T1000 (cell line): ENCODE measurements at places on chromosomes 11 and 22.

GRCh38 chr11:63804259-63804658 lies 9.0 kb upstream of the SPINDOC start:
- DNase-seq = peak; percentile 10

DNA sequence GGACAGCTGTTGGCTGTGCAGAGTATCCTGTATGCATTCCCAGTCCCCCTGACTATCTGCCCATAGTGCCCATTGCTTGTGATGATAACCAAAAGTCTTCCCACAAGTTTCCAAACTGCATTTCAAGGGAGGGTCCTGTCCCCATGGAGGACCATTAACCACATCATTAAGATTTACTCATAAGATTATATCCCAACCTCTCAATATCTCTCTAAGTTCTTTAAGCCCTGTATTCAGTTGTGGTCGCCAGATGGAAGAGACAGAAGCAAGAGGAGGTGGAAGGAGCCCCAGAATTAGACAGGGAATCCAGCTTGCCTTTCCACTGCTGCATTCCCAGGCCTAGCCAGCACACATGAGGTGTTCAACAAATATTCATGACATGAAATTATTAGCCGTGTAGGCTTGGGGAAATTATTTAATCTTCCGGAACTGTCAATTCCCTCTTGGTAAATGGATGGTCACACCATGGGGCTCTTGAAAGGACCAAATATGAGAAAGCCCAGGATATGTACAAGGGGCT lies 42.6 kb upstream of the TIMP3 start:
- no peak for DNase-seq

DNA sequence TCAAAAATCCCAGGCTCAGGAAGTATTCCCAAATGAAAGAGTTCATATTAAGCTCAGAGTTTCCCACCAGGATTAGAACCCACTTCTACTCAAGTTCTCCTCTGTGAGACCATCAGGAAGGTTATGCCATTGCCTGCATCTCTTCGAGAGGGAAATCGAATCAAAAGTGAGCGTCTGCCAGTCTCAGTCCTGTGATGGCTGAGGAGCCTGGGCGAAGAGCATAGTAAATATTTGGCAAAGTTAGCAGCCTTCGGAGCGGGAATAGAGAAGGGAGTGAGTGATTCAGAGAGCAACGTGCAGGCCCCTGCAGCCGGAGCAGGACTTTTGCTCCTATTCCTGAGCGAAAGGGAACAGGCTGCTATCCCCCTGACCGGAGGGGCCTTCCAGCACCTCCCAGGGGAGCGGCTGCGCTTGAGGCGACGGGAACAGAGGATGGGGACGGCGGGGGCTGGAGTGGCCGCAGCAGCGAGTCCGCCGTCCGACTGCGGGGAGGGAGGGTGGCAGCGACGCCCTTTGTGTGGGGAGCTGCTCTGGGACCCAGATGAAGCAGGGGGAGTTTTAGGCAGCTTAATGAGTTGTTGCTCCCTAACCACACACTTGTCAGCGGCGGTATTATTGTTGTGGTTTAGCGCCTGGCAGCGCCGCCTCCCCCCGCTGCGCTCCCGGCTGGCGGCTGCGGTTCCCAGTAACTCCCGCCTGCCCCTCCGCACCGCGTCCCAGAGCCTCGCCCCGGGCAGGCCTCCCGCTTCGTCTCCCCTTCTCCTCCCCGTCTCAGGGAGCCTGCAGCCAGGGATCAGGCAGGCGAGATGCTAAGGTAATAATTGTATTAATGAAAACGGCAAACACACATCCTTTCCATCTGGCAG lies 21.7 kb upstream of the NRGN start:
- peak; percentile 6 for DNase-seq

- peak; percentile 53 for DNase-seq
These were observed 19.3 kb downstream of the MYH9 start for GRCh38 chr22:36368359-36368983.

DNA sequence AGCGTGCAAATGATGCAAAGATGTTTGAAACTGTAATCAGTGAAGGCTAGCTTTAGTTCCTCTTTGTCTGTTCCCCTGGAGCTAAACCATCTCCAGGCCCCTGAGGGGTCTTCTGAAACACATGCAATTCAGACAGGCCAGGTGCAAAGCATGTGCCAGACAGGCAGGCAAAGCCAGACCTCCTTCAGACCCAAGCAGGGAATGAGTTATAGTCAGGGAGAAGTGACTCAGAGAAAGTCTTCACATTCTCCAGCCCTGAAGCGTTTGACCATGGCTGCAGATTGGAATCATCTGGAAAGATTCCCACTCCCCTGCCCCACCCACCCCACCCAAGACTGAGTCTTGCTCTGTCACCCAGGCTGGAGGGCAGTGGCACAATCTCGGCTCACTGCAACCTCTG lies 187.0 kb upstream of the ISX start:
- DNase-seq = no peak

- no peak for DNase-seq
These were observed 16.1 kb upstream of the TPP1 start for GRCh38 chr11:6635082-6635932.
